Breast epithelium (tissue), 4 donors: ENCODE measurements at places on chromosomes 6 and 20.

DNA sequence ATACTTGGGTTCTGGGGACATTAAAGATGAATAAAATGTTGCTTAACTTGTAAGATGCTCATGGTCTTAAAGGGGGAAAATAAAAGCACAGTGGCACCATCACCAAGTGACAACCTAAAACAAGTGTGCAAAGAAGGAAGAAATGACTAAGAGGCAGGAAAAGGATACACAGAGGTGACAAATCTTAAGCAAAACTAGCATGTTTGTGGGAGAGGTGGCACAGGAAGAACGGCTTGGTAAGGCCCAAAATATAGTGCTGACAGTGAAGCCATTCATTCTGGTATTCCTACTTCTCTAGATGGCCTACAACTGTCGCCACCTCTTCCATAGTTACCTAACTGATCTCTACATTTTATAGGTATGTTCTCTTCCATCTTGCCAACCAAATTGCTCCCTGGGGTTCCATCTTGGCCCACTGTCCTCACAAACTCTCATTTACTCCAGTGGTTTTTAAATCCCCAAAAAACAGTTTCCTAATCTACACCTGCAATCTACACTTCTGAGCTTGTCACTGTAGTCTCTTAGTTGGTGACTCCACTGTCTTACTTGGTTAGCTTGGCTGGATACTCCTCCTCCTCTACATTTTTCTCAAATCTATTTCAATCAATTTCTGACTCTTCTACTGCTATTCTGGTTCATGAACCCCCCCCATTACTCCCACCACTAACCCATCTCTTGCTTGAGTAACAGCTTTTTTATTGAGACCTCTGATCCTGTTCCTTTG, 33.5 kb downstream of the FAM8A1 start:
- DNase-seq = no peak

DNA sequence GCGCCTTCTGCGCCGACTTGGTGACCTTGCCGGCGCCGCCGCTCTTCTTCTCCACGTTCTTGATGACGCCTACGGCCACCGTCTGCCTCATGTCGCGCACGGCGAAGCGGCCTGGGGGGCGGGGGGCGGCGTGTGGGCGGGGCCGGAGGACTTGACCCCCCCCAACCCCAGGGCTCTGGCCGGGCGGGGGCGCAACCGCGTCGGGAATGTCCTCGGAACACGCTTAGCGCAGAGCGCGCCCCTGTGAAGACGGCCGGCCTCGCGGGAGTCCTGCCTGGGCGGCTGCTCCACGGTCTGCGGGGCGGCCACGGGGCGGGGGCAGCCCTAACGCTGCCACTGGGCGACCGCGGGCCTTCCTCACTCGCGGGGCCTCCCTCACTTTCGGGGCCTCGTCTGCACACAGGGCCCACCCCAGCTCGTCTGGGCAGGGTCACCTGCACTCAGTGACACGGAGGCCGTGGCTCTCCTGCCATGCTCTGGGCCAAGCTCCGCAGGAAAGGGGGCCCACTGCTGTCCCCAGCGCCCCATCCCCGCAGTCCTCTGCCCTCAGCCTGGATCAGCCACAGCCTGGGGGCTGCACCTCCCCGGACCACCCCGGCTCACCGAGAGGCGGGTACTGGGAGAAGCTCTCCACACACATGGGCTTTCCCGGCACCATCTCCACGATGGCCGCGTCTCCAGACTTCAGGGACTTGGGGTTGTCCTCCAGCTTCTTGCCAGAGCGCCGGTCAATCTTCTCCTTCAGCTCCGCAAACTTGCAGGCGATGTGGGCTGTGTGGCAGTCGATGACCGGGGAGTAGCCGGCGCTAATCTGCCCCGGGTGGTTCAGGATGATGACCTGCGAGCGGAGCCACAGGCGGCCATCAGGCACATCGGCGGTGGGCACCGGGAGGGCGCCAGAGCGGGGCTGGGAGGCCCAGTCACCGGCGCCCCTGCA, 10.3 kb downstream of the EEF1A2 start:
- DNase-seq = no peak

DNA sequence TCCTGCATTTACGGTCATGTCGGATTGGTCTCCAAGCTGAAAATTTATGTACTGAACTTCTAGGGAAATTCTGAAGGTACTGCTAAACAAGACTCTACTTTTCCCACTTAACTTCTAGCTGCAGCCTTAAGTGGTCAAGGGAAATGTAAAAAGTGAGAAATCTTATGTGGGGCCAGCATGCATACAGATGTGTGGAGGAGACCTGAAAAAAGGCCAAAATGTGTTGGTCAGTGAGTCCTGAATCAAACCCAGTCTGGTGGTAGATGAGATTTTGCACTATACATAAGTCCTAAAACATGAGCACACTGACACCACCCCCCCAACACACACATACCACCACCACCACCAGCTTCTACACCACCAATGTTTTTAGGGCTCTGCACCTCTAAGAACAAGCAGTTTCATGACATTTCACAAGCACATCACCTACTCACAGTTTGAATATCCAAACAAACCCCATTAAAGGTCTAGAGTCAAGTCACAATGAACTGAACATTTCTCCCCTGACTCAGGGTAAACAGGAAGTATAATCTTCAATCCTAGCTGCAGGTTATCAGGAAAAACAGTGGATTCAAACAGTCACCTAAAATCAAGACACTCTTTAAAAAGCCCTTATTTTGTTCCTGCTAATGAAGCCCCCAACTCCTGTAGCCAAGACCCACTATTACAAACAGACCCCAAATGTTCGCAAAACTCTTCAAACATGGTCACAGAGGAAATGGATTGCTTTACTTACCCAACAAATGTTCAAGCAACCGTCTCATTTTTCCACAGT, 1.6 kb downstream of the ZMYND8 start:
- DNase-seq = no peak

GRCh38 chr6:100455230-100456124, 9.2 kb downstream of the SIM1 start:
- DNase-seq = no peak

DNA sequence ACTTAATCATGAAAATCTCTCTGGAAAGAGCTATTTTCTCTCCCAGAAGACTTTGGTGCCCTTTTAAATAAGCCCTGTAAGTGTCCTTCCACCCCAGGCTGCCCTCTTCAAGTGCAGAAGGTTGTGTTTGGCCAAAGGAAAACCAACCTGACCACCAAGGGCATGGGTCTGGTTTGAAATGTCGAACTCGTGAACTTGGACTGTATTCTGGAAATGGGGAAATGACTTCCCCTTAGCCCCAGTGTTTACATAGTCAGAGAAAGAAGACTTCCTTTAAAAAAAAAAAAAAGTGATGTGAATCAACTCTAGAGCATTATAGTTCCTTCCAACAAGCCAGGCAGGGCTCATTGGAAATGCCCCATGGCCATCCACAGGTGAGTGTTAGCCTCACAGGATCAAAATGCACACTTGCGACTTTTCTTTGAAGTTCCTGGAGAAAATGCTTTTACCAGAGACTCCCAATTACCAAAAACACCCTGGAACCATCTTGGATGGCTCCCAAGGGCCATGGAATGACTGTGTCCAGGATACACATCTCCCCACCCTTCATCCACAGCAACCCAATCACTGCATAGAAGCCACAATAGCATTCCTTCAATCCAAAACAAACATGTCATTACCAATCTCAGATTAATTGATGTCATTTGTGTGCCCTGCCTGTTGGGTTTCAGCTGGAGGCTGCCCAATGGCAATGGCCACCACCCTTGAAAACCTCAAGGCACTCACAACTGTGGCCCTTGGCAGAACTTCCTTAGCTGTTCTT, 133.8 kb downstream of the CLIC5 start:
- no peak for DNase-seq

DNA sequence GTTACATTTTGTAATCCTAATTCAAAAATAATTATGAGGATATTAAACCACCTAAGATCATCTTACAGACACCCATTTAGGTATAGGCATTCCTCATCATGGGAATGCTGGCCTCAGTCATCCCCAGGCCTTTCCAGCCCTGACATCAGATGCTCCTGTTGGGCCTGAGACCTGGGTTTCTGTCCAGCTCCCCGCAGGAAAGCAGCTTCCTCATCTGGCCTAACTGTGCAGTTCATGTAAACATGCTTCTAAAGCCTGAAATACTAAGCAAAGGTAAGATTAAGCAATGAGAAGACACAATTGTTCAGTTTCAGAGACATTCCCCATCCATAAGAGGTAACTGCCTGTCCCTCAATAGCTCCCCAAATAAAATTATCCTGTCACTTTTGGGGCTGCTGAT, 19.0 kb downstream of the ETV7 start:
- DNase-seq = no peak

DNA sequence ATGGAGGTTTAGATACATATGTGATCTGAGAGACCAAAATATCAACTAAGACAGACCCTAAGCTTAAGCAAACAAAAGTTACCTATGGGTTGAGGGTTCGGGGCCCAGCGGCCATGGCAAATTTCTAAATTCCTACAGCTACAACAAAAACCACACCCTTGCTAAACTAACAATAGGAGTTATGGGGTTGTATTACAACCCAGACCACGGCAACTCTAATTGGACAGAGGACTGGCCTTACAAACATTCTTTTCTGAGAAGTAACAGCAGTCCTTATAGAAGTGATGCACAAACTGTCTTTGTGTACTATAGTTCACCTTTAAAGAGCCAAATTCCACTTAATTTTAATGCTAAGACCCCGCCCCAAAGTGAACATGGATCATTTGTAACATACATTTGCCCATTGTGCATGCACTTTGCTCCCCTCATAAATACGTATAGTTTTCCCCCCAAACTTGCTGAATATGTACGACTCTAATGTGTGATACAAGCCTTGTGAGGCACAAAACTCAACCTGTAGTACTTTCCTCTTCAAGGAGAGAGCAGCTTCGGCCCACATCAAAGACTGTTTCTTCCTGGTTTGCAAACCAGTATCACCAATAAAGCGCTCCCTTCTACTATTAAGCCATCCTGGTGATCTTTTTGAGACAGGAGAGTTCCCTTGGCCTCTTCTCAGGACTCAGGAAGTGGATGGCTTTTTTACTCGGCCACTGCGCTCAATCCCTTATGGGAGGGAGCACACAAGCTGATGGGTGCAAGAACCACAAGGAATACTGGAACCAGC, 25.6 kb upstream of the MBOAT1 start:
- DNase-seq = no peak

- no peak for DNase-seq
These were observed 3.8 kb downstream of the PEX7 start for GRCh38 chr6:136826216-136826615.

DNA sequence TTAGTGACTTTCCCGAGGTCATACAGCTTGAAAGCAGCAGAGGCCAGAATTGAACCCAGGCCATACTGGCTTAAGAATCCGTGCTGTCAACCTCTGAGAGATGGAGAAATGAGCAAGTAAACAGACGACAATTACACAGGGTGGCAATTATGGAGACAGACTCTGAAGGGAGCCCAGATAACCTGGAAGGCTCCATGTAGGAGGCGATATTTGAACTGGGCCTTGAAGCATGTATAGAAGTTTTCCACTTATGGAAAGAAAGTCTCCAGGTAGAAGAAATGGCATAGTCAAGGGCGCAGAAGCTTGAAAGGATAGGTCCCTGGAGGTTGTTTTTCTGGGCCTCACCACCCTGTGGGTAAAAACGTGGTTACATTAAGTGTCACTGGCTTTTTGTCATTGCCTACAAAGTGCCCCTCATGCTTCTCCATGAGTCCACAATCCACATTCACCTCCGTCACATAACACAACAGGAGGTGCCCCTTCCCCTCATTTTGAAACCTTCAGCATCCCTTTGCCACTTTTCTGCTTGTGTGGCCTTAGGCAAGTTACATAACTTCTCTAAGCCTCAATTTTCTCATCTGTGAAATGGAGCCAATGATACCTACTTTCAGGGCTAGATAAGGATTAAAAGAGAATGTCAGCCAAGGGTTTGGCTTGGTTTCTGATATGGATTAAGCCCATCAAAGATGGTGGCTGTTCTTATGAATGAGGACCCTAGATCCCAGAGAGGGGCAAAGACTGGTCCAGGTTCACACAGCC, 5.9 kb upstream of the BPI start:
- no peak for DNase-seq

DNA sequence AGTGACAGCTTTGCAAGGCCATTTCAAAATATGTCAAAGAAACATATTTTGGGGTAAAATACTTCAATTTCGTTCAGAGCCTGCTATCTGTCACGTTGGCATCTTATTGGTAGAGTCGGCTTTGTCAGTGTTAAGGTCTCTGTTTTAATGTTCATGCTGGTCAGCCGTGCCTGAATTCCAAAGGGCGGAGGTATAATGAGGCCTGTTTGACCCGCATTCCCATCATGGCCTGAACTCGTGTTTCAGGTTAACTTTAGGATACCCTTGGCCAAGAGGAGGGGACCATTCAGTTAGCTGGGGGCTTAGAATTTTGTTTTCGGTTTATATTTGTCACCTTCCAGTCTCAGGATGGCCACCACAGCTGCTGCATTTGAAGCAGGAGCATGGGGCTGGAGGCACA, 236.4 kb downstream of the NFATC2 start:
- DNase-seq = no peak

GRCh38 chr6:163860287-163861081, 446.0 kb downstream of the QKI start:
- DNase-seq = no peak
